Left renal pelvis (tissue), 4 donors: ENCODE measurements at places on chromosomes 12 and 14. TPM values are rescaled to one million over a fixed set of nuclear protein-coding genes. Genes with fewer than 3 reads are reported as not detected.

ALDH1L2 gene
- 1.5 TPM for polyA plus RNA-seq

KCNJ8 gene
- polyA plus RNA-seq: 16.3 TPM

NFE2 gene
- 11.1 TPM for polyA plus RNA-seq

BDKRB2 gene
- 3.3 TPM for polyA plus RNA-seq

RAD9B gene
- polyA plus RNA-seq: 1.5 TPM

FAM186B gene
- 1.1 TPM for polyA plus RNA-seq

RPGRIP1 gene
- polyA plus RNA-seq: 0.56 TPM

PPM1H gene
- polyA plus RNA-seq: 29.6 TPM

SYT1 gene
- polyA plus RNA-seq: 18.1 TPM

CLEC4C gene
- polyA plus RNA-seq: not detected

ANKRD33 gene
- polyA plus RNA-seq: 0.36 TPM

PZP gene
- 0.53 TPM for polyA plus RNA-seq

CEBPE gene
- 0.23 TPM for polyA plus RNA-seq

SIX4 gene
- polyA plus RNA-seq: 7.7 TPM

FOXN4 gene
- 0.92 TPM for polyA plus RNA-seq

TMEM63C gene
- 0.93 TPM for polyA plus RNA-seq

TAS2R31 gene
- polyA plus RNA-seq: 2.0 TPM

ISCU gene
- 111 TPM for polyA plus RNA-seq

SLC17A8 gene
- polyA plus RNA-seq: 0.60 TPM

NRL gene
- polyA plus RNA-seq: 2.1 TPM

ESR2 gene
- polyA plus RNA-seq: 1.4 TPM

MANSC4 gene
- 0.32 TPM for polyA plus RNA-seq
